ENCODE measurements at places on chromosomes 3 and 15. TPM values are rescaled to one million over a fixed set of nuclear protein-coding genes. Genes with fewer than 3 reads are reported as not detected.
A peak's percentile ranks its signal among the peaks of the same experiment; 100 is the strongest.

DNA sequence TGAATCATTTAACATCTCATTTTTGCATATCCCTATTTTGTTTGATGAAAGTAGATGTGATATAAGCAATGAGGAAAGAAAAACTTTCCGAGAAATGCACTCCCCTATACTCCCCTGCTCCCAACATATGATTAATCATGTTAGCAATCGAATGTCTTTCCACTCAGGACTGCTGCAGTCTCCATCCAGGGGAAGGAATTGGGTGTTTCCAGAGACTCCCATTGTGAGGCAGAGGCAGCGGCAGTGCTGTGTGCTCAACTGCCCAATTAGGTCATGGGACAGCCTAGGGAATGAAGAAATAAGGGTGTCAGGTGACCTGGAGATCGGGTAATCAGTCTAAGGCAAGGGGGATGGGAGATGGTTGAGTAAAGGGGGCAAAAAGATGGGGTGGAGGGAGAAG, 268.6 kb upstream of the MEIS2 start:
- DNase-seq = no peak

DNA sequence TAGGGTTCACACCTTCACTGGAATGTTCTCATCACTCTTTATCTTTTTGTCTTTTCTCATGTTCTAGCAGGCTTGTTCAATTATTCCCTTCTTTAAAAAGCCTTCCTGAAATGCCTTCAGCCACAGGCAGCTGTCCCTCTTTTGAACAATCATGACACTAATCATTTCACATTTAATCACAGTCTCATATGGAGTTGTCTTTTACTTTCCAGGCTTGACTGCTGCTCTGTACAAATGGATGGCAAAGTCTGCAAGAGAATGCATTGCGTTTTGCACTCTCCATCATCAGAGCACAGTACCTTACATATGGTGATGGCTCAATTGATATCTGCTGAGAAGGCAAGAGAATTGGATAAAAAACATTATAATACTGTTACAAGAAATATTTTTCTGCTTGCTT, 529.8 kb downstream of the DIPK2A start:
- DNase-seq = no peak

Gene NTRK3
- 6.9 TPM for total RNA-seq

GRCh38 chr3:10992017-10992942, at the start of gene SLC6A1:
TSS of gene SLC6A1 (plus strand) at chr3:10992748. CDS start at chr3:11017212, 24,464 bp downstream.
- DNase-seq = peak; percentile 28

- no peak for DNase-seq
Observed at GRCh38 chr3:182957226-182957625, 23.1 kb downstream of the DCUN1D1 start.

Measured in left cardiac atrium (tissue), 4 donors.